ENCODE measurements at places on chromosomes 1 and 21.

GRCh38 chr21:42833439-42833815, 45.9 kb downstream of the WDR4 start:
- no peak for DNase-seq

GRCh38 chr1:222124602-222125001, 382.7 kb upstream of the DUSP10 start:
- no peak for DNase-seq

- no peak for DNase-seq
Observed at GRCh38 chr1:42953182-42954180, 5.2 kb downstream of the SLC2A1 start.

- no peak for DNase-seq
Observed at GRCh38 chr1:89576013-89576412, 51.4 kb downstream of the LRRC8B start.

GRCh38 chr1:239212811-239213220, 173.6 kb upstream of the CHRM3 start:
- no peak for DNase-seq

- DNase-seq: no peak
Observed at GRCh38 chr1:225896494-225896893, 7.5 kb upstream of the LEFTY1 start.

GRCh38 chr21:21226472-21226871, 228.3 kb downstream of the NCAM2 start:
- DNase-seq: no peak
